ENCODE measurements at places on chromosomes 7 and 10.
A peak's percentile ranks its signal among the peaks of the same experiment; 100 is the strongest.

DNA sequence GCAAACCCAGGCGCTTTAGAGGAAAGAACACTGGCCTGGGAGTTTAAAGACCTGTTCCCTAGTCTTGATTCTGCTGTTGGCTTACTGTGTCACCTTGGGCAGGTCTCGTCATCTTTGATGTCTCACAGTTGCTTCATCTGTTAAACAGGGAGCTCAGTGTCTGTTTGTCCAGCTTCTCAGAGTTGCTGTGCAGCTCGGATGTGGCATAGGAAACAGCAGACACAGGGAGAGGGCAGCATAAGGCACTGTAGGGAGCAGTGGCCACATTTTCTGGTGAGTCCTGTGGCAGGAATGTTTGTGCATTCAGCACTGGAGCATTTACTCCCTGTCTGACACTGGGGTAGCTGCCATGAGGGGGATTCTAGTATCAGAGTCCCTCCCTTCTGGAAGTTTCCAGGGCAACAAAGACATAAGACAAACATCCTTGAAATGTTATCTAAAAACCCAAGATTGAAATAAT is 2.0 kb downstream of the REPIN1 start:
- no peak for DNase-seq

- no peak for DNase-seq
Measured at GRCh38 chr10:47043928-47044538, 132.8 kb downstream of the PTPN20 start.

- DNase-seq = no peak
Measured at GRCh38 chr7:158646766-158647474, 57.7 kb downstream of the NCAPG2 start.

GRCh38 chr7:130932667-130933432 is 198.8 kb upstream of the KLF14 start:
- DNase-seq = no peak

DNA sequence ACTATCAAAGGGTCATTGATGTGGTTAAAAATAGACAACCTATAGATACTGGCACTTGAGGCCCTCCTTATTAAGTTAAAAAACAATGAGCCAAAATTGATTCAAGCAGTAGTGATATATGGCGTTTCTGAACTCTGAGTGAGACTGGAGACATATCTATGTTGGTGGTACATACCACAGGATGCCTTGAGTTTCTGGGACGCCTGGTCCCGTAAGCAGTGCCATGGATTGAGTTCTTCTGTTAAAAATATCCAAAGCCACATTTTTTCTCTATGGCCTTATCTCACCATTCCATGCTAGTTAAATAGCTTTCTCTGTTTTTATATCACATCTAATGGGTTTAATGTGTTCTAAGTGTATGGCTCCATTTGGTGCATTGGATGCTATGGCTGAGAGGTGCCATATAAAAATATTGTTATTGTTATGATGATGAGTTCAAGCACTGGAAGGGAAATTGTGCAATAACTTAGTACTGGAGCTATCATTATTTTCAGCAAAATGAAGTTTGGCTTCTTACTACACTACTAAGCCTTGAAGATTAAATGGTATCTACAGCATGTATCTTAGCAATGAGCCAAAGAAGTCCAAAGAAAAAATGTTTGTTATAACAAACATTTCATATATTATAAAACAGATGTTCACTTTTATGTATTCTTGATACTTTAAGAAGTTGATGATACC is 713.9 kb downstream of the SUGCT start:
- DNase-seq = no peak

DNA sequence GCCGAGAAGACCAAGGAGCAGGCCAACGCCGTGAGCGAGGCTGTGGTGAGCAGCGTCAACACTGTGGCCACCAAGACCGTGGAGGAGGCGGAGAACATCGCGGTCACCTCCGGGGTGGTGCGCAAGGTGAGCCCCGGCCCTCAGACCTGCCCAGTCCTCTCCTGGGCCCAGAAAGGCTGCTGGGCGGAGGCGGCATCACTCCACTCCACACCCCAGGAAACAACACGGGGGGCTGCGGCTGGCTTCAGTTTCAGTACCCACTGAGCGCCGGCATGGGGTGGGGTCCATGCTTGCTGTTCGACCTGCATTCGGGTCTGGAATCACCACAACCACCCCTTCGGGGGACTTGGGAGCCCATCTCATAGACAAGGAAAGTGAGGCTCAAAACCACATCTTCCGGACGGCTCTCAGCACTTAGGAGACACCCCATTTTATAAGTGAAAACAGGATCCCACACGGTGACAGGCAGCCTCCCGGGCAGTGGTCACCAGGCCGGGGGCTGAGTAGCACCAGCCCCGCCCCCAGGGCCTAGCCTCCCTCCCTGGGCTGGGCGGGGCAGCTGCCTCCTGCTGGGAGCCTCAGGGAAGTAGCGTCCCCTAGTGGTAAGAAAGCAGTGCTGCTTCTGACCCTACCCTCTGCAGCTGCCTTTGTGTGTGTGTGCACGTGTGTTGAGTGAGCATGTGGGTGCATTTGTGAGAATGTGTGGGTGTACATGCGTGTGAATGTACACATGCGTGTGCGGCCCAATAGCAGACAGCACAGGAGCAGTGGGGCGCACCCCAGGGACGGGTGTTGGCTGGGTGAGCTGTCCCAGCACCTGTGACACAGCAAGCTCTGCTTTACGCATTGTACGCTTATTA is 1.8 kb downstream of the SNCG start:
- DNase-seq = peak; percentile 65

DNA sequence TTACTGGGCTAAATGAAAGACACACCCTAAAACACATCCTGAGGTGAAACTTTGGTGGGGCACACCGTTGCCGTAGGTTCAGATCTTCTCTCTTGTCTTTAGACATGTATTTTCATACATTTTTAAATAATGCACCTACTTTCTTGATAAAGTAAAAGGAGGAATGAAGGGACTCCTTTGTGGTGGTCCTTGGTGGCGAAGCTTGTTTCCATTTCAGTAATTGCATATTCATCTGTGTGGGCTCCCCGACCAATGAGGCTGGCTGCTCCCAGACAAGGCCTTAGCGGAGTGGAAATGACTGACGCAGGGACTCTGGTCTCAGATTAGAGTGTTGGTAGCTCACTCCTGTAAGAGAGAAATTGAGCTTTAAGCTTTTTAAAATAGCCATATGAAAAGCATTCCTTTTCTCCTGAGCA is 815 bp downstream of the CCSER2 start:
- DNase-seq = no peak

- no peak for DNase-seq
Measured at GRCh38 chr7:18940593-18941134, 176.8 kb downstream of the TWIST1 start.

DNA sequence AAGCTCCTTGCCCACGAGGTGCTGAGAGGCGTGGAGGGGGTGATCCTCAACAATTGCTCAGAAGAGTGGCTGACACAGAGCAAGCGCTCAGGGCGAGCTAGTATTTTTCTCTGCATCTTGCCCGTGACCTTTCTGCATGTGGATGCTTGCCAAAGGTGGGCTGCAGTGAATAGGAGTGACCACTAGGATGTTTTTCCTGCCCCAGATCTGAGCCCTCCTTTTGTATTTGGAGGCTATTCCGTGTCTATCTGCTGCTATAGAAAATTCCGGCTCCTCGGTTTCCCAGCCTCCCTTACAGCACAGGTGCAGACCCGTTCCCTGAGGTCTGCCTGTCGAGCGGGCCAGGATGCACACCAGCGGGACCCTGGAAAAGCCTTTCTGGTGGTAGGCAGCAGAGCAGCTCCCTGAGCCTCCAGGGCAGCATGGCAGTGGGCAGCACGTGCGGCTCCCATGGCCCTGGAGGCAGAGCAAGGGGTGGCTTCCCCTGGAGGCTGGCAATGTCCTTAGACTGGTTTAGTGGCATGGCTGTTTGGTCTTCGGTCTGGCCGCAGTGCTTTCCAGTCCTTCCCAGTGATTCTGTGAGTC is 145.1 kb upstream of the PCBD1 start:
- DNase-seq = no peak

GRCh38 chr7:80881351-80881900 is 37.4 kb downstream of the SEMA3C start:
- no peak for DNase-seq

DNA sequence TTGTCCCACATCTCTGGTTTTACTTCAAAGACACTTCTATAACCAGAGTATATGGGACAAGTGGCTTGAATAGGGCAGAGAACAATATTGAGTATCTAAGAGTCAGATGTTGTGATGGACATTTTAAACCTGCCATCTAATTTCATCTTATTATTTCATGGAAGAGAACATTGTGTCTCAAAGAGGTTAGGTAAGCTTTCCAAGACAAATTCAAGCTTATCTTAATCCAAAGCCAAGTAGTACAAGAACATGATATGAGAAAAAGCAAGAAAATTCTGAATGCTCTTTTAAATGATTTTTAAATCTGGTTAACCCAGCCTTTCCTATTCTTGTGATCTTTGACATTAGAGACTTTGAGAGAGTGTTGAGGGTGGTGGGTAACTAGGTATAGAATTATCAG is 65.3 kb upstream of the ZNF804B start:
- no peak for DNase-seq

DNA sequence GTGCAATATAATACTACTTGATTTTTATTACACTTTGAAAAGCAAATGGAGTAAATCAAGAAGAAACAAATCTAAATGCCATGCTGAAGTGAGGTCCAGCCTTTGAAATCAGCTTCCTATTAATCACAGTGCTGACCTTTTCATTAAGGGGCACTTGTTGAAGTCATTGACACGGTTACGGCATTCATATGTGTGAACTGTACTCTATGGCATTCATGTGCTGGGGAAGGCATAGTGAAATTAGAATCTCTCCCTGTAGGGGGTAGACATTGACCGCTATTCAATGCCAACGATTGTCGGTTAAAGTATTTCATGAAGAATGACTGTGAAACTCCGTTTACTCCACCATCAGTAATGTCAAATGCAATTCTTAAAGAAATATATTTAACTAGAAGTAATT is 296.1 kb upstream of the SEMA3A start:
- no peak for DNase-seq

DNA sequence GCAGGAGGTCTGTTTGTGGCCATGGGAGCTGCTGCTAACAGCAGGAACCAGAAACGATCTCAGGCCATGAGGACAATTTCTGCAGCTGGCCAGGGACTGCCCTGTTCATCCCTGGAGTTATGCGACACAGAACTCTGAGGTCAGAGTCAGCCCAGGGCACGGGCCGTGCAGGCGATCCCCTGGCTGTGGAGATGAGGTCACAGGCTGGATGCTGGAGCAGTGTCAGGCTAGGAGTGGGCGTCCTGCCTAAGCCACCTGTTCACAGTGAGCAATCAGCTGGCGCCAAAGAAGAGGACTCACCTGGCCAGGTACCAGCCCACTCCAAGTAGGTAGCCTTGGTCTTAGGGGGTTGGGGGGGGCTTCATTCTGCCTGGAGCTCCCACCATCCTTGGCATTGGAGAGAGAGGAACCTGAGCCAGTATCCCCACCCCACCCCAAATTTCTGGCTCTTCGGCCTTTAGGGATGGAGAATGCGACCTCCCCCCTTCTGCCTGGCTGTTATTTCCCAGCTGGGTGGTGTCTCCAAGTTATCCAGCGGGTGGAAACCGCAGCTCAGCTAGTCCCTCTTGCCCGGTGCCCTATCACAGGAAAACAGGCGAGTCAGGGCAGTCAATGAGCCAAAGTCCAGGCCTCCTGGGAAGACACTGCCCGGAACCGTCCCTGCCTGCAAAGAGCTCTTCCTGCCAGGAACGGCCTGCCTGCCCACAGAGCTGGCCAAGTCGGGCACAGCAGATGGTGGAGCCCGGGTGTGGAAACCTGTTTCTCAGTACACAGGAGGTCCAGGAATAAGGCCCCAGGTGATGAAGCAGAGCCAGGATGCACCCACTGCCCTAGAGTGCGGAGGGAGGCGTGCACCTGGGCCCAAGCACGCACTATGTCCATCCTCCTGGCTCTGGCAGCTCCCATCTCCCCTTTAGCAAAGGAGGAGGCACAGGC is 1.8 kb upstream of the TTYH3 start:
- DNase-seq = no peak

GRCh38 chr7:134174795-134175261 is 47.7 kb downstream of the LRGUK start:
- peak; percentile 18 for DNase-seq

GRCh38 chr7:38927751-38928150 is 18.8 kb upstream of the VPS41 start:
- no peak for DNase-seq

DNA sequence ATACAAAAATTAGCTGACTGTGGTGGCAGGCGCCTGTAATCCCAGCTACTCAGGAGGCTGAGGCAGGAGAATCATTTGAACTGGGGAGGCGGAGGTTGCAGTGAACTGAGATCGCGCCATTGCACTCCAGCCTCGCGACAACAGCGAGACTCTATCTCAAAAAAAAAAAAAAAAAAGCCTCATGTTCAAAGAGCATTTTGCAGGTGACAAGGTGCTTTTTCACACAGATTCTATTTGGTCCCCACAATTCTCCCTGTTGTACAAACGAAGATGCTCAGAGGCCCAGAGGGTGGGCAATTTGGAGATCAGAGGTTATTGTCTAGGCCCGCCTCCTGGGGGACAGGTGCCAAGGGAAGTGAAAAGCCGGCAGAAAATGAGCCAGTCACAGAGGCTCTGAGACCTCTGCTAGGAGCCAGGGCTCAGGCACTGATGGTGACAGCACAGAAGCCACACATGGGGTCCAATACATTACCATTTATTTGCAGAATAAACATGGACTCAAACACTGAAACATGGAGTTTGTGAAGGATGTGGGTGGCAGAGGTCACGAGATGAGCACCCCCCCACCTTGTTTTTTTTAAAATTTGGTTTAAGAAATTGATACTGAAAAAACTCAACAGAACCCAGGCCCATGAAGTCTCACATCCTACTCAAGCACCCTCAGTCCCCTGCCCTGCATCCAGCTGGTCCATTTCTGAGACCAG is 882 bp upstream of the GAL3ST4 start:
- no peak for DNase-seq

DNA sequence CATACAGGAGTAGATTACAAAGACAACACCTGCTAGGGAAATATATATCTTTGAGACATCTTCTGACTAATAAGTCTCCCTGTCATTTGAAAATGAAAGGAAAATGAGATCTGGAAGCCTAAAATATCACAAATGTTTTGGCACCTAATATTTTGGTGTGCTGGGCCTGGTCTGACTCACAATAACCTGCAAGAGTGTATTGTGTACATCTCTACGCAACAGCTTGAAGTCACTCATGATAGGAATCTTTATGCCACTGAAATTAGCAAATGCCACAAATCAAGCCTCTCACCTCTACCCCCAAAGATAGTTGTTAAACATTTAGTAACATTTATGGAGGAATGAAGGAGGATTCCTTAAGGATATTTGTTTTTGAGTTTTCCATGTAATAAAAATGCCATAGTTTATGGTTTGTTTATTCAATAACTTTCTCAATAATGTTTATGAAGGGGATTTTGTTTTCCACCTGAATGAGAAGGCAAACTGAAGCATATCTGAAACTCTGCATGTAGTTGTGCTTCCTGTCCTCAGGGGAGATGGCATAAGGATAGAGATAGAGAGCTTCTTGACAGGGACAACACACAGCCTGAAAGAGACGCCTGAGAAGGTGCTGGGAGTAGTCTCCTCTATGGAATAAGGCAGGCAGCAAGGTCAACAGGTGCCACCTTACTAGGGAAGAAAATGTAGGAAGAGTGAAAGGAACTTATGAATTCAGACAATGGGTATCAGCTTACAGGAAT is 197.4 kb downstream of the AHR start:
- no peak for DNase-seq

All from CD4-positive, alpha-beta T cell treated with Interleukin-17A for 1 hour (primary cell).